ENCODE measurements at places on chromosomes 7 and 10.

DNA sequence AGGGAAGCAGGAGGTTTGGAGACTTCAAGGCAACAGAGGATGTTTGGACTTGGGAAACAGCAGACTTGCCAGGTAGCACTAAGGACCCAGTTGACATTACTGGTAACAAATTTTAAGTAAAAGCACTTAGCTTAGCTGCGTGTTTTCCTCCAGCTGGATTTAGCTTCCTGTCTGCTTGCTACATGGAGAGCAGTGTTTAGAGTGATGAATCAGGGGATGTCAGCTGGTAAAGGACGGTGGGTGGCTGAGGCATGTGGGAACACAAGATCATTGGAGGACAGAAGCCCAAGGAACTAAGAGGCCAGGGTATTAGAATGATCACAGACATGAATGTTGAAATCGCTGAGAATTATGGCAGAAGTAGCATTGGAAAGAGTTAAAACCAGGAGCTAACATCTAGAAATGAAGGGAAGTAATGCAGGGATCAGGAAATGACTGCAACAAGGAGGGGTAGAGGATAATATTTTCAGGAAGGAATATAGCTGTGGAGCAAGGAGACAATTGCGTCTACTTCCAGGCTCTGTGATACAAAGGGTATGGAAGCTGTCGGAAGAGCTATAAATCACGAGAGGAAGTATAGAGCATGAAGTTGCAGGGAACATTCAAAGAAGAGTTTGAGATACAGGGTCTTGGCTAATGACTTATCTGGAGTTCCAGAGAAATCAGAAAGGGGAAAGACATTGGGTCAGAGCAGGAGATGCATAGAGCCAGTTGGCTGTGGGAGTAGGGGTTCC, 34.4 kb downstream of the CALD1 start:
- no peak for DNase-seq

DNA sequence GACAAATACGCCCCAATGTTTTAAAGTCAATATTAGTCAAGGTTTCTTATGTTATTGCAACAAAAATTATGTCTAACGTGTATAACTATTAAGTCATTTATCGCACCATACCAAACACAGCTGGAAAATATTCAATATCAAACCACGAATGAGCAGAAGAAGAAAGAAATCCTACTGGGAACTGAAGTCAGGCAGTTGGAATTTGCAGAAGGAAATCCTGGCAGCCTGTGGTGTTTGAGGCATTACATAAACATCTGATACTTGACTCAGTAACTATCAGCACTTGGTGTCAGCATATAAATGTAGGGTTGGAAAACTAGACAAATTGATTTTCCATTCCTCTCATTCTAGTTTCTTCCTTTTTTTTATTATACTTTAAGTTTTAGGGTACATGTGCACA, 83.4 kb upstream of the NUPR2 start:
- no peak for DNase-seq

DNA sequence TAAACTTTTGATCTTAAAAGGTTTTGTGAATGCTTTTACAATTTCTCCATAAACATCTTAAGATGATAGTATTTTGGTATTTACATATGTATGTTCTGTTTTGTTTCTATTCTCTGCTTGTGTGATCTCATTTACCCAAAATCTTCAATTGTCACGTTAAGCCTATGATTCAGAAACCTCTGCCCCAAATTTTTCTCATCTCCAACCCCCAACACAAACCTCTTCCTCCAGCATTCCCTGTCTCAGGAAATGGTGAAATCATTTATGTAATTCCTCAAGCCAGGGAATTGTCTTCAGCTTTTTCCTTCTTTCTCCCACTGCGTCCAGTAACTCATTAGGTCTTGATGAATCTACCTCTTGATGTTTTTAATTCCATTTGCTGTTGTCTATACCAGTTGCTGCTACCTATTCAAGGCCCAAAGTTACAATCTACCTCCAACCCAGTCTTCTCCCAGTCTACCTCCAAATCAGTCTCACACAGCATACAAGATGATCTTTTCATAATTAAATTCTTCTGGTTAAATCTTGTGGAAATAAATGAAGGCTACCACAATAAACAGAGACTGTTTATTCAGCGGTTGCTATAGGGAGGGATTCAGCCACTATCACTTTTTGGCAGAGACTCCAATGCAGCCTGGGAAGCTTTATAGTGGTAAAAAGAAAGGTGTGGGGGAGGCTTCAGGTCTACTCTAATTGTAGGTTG, 5.8 kb downstream of the CFAP69 start:
- DNase-seq, result no peak

DNA sequence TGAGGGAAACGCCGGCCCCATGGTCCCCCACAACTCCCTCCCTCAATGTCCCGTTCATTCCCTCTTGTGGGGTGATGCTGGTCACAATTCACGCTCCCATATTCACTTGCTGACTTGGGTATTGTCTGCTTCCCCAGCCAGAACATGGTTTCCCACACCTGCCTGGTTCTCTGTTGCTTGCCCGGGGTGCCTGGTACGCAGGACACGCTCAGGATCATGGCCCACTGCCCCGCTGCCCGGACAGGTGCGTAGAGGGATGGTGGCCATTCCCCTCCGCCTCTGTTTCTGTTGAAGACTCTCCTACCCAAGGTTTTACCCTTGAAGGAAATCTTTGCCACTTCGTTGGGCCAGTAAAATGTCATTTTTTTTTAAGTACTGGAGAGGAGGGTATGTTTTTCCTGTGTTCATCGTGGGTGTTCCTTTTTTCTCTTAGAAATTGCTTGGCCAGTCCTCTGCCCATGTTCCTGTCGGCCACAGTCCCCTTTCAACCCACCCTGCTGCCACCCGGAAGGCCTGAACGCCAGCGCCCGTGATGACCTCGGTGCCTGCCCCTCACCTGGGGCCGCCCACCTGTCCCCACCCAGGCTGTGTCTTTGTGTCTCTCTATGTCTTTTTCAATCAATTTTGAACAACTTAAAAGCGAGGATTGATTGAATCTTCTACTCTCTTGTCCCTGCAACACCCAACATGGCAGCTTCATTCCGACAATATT, 38.2 kb downstream of the FOXL3 start:
- DNase-seq, result no peak

- no peak for DNase-seq
Measured at GRCh38 chr10:11742779-11743298, 657 bp downstream of the ECHDC3 start.

- DNase-seq, result no peak
Measured at GRCh38 chr7:26370011-26370410, 78.3 kb downstream of the SNX10 start.

DNA sequence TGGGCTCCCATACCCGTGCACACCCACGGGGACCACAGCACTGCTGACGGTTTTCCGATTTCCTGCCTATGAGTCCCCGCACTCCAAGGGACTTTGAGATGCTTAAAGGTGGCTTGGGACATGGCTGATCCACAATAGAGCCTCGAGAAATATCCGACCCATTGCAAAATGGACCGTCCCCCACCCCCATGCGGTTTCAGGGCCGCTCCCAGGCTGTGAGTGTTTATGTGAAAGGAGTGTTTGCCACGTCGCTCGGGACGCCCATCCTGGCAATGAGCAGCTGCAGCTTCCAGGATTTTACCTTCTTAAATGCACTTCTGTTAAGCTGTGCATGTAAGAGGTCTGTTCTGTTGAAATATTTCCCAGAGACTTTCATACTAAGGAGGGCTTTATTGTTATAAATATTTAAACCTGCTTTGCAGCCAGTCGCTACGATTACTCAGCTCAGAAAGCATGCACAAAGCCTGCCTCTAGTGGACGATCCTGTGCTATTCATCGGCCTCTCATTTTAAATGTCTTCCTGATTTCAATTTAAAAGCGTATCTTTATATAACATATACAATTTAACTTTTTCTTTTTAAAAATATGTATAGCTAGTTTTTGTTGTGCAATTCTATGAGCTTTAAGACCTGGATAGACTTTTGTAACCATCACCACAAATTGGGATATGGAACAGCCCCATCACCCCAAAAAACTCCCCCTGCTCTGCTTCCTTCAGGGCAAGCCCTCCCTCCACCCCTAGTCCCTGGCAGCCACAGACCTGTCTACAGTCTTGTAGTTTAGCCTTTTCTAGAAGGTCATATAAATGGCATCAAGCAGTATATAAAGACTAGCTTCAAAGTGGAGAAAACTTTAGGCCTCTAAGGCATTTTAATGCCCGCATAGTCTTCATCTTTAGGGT, 418.3 kb downstream of the PAXIP1 start:
- no peak for DNase-seq

- DNase-seq, result no peak
Measured at GRCh38 chr10:92737484-92737883, 47.7 kb downstream of the HHEX start.

DNA sequence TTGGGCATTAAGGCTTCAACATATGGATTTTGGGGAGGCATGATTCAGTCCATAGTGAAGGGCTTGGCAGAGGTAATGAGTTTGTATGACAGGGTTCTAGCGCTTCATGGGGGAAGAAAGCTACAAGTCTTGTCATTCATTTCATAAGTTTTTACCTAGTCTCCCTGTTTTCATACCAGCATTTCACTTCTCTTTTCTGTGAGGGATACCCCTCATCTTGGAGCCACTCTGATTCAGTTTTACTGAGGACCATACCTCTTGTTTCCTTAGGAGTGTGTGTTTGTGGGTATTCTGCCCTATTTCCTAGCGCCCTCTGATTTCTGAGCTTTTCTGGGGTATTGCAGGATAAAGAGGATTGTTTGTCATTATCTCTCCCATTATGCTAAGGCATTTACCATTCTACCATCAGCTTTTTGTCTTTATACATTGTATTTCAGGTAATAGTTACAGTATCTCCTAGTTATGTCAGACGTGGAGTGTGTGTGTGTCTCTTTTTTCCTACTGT, 6.8 kb downstream of the RSBN1L start:
- no peak for DNase-seq

DNA sequence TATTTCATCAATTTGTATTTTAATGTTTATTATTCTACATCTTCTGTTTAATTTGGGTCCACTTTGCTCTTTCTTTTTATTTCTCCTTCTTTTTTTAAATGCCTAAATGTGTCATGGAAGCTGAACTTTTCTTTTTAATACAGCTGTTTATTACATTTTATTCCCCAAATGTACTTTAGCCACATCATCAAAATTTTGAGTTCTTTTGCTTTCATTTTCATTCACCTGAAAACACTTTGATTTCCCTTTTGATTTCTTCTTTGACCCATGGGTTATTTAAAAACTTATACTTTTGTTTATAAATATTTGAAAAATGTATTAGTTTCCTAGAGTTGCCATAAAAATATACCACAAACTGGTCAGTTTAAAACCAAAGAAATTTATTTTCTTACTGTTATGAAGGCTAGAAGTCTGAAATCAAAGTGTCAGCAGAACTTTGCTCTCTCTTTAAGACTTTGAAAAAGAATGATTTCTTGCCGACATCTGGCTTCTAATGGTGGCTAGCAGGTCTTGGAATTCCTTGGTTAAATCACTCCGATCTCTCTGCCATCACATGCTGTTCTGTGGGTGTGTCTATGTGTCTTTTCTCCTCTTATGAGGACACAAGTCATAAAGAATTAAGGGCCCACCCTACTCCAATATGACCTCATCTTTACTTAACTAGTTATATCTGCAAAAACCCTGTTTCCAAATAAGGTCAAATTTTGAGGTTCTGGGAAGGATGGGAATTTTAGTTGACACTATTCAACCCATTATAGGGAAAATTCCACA, 225.5 kb downstream of the ANKRD7 start:
- DNase-seq, result no peak

- DNase-seq, result peak; percentile 74
Measured at GRCh38 chr7:123769371-123769770, 20.6 kb upstream of the WASL start.

DNA sequence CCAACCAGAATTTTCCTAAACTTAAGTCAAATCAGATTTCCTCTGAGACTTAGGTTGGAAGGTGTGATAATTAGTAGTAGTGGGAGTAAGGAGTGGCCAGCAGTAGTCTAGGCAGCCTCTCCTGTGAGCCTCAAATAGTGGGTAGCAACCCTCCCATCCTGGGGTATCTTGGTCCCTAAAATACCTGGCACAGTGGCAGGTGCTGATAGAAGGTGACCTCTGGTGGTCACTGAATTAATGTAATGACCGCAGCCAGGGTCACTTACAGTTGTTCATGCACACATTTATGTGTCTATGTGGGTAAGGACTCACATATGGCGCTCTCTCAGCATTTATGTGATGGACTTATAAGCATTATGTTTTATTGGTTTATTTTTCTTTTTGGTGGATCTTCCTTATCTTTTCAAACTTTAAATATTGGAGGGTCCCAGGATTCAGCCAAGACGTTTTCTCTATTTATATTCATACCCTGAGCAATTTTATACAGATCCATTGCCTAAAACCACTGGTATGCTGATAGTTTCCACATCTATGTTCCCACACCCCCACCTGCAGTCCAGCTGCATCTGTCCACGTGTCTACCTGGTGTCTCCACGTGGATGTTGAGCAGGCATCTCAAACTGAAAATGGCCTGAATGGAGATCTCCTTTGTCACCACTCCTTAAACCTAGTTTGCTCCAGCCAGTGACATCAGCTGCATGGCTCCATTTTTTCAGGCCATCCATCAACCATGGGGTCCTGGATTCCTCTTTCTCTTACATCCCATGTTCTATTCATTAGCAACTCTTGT, 18.3 kb downstream of the BMPER start:
- DNase-seq, result no peak

DNA sequence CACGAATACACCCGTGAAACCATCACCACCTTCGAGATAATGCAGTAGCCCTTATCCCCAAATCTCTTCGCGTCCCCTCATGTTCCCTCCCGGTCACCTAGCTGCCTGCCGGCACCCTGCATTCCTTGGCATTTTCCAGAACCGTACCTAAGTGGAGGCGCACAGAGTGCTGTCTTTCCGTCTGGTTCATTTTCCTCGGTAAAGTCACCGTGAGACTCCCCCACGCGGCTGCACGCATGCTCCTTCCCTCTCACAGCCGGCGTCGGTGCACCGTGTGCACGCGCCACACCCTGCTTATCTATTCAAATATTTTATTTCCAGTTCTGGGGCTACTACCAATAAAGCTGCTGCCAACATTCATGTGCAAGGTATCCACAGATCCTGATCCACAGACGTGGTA, 65.5 kb upstream of the NKX6-2 start:
- no peak for DNase-seq

DNA sequence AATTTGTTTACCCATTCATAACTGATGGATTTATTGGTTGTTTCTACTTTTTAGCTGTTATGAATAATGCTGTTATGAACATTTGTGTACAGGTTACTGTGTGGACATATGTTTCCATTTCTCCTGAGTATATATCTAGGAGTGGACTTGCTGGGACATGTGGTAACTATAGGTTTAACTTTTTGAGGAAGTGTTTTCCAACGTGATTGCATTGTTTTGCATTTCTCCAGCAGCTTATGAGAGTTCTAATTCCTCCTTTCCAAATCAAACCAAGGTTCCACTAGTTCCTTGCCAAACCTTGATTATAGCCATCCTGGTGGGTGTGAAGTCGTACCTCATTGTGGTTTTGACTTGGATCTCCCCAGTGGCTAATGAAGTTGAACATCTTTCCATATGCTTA, 2.6 kb upstream of the PRF1 start:
- DNase-seq, result no peak

DNA sequence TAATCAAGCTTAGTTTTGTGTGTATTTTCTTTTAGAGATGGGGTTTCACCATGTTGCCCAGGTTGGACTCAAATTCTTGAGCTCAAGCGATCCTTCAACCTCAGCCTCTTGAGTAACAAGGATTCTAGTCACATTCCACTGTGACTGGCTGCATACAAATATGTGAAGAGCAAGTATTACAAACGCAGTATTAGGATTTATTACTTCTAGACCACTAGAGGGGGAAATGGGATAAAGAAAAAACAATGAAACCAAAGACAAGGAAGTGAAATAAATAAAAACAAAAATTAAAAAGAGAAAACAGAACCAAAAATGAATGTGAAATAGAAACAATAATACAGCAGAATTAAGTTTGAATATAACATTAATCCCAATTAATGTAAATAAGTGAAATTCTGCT, 308.7 kb downstream of the ANKRD30A start:
- no peak for DNase-seq

- no peak for DNase-seq
Measured at GRCh38 chr7:90951986-90952954, 312.0 kb upstream of the FZD1 start.

Measured in Caki2 (cell line).